ENCODE measurements at places on chromosomes 6 and 20.

- no peak for DNase-seq
These were observed 223.6 kb downstream of the KIF16B start for GRCh38 chr20:16349523-16350260.

- no peak for DNase-seq
These were observed 2.8 kb upstream of the NUP153 start for GRCh38 chr6:17709476-17709875.

- DNase-seq = no peak
These were observed 470.6 kb upstream of the AGPAT4 start for GRCh38 chr6:161744211-161745067.

GRCh38 chr6:112990971-112991370 is 643.8 kb downstream of the RFPL4B start:
- no peak for DNase-seq

DNA sequence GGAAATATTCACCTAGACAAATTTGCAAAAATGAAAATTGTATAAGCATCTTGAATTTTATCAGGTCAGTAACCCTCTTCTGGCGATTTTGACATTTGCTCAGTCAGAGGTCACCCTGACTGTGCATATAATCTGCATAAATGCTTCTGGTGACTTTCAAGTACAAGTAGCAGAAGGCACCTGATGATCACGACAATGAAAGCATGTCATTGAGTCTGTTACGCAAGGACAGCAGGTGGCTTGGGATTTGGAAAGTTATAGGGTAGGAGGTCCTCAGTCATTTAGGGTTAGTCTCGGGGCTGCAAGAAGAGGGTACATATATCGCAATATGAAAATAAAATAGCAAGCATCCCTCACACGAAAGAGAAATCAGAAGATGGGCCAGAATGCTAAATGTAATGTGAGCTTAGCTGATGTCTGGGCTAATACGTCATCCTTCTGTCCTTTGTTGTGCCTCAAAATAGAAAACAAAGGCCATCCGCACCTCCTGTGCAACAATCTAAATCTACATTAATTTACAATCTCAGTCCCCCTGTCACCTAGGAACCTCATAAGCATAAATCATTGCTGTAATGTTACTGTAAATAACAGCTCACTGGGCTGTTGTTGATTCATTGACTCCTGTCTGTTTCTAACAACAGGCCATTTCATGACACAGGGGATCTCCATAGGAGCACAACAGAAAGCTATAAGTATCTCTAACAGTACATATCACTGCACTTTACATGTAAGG is 155.2 kb upstream of the RSPO3 start:
- DNase-seq = no peak

Data from right renal cortex interstitium (tissue), 3 donors.